AG08396 (cell line): ENCODE measurements at places on chromosomes 7 and 10.

DNA sequence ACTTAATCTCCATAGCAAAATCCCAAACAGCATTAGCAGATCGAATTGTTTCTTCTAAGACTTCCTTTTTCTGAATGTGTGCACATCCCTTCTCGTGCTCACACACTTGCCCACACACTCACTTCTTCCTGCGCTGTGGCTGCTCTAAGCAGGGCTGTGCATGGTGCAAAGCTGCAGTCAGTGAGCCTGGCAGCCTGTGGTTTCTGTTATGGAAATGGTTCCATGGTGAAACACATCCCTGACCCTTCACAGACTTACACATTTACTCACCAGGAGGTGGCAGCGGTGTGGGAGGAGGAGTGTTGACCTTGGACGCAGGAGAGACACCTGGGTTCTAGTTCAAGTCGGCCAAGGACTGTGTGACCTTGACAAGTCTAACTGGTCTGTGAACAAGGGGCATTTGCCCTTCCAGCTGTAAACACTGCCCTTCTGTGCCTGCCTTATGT, 24.9 kb downstream of the MTURN start:
- DNase-seq = peak; percentile 24

- peak; percentile 39 for DNase-seq
Observed at GRCh38 chr7:32937344-32938174, 19.7 kb upstream of the FKBP9 start.

GRCh38 chr10:75166623-75166972, 44.0 kb upstream of the VDAC2 start:
- no peak for DNase-seq

DNA sequence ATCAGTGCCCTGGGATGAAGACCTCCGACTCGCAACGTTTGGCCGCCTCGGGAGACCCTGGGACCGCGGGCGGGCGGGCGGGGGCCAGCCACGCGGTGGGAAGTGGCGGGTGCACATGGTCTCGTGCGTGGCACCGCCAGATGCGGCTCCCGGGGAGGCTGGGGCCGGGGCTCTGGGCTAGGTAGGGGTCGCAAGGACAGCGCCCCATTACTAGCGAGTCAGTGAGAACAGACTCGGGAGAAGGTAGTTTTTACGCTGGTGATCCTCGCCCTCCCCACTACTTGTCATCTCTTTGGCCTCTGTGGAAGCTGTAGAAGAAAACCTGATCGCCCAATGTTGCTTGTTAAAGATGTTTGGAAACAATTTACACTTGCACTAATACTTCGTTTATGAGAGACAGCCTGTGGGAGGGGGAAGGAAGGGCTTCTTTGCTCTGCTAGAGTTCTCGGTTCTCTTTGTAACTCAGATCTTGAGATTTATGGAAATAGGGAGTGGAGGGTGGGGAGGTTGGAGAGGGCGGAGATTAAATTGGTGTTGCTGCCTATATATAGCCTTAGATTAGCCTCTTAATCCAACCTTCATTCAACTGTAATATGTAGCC, 591 bp downstream of the BZW2 start:
- peak; percentile 24 for DNase-seq

DNA sequence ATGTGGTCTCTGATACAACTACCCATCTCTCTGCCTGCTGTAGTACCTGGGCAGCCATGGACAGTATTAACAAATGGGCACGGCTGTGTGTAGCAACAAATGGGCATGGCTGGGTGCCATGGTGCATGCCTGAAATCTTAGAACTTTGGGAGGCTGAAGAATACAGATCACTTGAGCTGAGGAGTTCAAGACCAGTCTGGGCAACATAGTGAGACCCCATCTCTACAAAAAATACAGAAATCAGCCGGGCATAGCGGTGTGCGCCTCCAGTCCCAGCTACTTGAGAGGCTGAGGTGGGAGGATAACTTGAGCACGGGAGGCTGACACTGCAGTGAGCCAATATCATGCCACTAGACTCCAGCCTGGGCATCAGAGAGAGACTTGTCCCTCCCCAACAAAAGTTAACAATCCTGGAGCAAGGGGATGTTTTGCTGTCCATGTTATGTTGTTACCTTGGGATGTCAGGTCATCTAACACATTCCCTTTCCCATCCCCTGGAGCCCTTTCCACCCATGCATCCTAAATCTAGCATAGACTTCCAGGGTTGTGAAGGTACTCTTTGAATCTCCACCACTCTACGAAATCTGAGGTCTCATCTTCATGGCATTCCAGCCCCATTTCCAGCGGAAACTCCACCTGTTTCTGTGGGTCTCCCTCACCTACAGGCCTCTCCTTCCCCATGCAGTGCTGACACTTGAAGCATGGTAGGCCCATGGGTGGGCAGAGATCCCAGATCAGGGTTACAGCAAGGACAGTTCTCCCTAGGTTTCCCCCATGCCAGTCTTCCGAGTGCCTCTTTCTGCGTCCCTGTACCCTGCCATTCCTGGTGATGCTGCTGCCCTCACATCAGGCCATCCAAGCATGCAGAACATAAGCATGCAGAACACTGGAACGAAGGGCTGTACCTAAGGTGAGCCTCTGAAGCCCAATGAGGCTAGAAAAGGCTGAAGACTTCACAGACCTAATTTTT, 13.1 kb downstream of the FXYD4 start:
- no peak for DNase-seq

DNA sequence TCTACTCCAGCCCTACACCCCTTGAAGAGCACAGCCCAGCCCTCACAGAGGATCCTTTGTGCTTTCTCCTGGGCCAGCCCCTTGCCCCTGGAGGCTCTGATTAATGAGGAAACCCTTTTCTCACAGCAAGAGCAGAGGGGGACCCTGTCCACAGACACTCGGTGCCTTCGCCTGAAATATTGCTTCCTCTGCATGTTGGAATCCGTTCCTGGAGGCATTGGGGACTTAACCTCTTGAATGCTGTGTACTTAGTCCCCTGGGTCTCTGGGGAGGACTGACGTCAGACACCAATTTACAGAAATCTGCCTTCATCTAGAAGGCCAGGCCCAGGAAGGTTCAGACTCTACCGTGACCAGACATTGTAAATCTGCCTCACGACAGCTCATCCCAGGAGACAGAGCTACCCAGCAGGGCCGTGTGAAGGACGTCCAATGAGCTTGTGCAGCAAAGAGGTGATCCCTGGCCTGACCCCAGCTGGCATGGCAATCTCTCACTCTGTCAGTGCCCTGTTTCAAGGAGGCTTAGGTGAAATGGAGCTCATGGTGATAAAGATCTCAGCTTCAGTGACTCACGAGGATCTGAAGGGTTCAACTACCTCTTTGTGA, 8.1 kb upstream of the TMEM72 start:
- no peak for DNase-seq

DNA sequence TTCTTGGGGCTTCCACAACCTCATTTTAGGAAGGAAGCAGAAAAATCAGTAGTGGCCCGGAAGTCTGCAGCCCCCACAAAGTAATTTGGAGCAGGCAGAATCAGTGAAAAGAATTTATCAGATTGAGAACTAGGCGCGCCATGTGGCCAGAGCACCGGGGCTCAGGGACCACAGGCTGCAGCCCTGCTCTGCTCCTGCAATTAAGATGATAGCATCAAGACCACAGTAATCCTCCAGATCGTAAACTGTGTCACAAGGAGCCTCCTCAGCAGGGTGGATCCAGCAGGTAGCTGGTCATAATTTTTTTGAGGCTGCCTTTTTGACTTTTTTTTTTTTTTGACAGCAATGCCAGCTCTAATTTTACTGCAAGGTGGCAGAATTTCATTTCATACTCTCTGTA, 209.0 kb upstream of the ZMIZ1 start:
- no peak for DNase-seq

- DNase-seq = peak; percentile 39
Observed at GRCh38 chr10:46992803-46993561, 81.8 kb downstream of the PTPN20 start.

- no peak for DNase-seq
Observed at GRCh38 chr7:7786595-7786994, 68.2 kb upstream of the RPA3 start.

GRCh38 chr10:77301305-77301730, 336.3 kb downstream of the KCNMA1 start:
- DNase-seq = peak; percentile 27

- DNase-seq = no peak
Observed at GRCh38 chr7:155329225-155329624, 31.5 kb downstream of the INSIG1 start.

- no peak for DNase-seq
Observed at GRCh38 chr10:16652154-16652553, 130.5 kb upstream of the C1QL3 start.
